ENCODE measurements at places on chromosomes 1 and 21.

GRCh38 chr1:115727706-115728249, 40.7 kb downstream of the CASQ2 start:
- no peak for DNase-seq

DNA sequence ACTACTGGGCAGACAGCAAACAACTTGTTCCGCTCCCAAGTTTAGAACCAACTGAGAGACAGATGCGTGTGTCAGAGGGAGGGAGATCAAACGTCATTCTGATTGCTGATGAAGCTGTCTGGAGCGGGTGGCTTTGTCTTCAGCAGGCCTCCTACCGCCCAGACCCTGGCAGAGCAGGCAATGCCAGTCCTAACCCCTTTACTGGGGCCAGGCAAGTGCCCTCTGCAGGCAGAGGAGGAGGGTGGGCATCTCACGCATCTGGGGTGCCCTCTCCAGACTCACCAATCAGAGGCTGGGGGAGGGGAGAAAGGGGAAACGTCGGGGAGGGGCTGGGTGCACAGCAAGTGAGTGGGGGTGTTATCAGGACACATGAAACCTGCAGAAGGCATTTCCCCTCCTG, 126.6 kb downstream of the ACTL8 start:
- DNase-seq, result no peak

- no peak for DNase-seq
Measured at GRCh38 chr1:26277719-26278118, 2.2 kb upstream of the SH3BGRL3 start.

DNA sequence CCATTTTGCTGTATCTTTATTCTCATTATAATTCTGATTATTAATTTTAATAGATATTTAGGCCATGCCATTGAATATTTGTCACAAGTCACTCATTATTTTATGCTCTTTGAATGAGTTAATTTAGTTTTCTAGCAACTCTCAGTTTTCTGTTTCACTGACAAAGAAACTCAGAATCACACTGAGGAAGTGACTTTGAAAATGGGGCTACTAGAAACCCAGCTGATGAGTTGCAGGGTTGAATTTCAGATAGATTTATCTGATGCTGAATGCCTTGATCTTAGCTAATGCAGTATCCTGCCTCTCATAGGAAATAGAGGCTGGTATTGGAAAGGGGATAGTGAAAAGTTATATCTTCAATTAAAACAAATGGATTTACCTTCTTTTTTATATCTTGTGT, 67.4 kb upstream of the PLA2G4A start:
- no peak for DNase-seq

- peak; percentile 64 for DNase-seq
Measured at GRCh38 chr1:16727190-16728111, 12.9 kb upstream of the RNU1-4 start.

- no peak for DNase-seq
Measured at GRCh38 chr1:21652937-21653743, 16.0 kb downstream of the RAP1GAP start.

- DNase-seq, result no peak
Measured at GRCh38 chr1:161265305-161265704, 6.8 kb downstream of the PCP4L1 start.

- DNase-seq, result peak; percentile 0
Measured at GRCh38 chr1:199859491-199859933, 168.0 kb upstream of the NR5A2 start.

- no peak for DNase-seq
Measured at GRCh38 chr1:207826557-207827487, 75.0 kb downstream of the CD46 start.

DNA sequence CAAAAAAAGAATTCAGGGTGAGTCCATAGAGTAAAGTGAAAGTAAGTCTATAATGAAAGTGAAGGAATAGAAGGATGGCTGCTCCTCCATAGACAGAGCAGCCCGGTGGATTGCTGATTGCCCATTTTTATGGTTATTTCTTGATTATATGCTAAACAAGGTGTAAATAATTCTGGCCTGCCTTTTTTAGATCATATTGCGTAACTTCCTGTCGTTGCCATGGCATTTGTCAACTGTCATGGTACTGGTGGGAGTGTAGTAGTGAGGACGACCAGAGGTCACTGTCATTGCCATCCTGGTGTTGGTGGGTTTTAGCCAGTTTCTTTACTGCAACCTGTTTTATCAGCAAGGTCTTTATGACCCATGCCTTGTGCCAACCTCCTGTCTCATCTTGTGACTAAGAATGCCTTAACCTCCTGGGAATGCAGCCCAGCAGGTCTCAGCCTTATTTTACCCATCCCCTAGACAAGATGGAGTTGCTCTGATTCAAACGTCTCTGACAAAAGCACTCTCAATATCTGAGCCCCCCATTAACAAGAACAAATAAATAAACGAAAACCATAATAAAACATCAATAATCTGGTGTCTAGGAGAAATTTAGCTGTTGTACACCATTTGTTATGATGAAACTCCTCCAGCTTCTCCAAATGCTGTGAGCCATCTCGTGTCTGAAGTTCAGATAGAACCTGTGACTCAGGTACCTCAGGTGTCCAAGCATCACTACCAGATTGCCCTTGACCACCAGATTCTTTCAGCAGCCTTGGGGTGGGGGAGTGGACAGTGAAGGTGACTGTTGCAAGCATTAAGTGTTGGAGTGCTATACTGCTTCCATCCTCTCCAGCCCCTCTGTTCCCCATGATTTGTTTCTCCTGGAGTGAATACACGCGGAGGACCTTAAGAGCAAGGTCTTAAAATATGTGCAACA, 36.0 kb downstream of the EBNA1BP2 start:
- DNase-seq, result no peak

GRCh38 chr1:51283979-51284378, 46.4 kb downstream of the TTC39A start:
- DNase-seq, result no peak

DNA sequence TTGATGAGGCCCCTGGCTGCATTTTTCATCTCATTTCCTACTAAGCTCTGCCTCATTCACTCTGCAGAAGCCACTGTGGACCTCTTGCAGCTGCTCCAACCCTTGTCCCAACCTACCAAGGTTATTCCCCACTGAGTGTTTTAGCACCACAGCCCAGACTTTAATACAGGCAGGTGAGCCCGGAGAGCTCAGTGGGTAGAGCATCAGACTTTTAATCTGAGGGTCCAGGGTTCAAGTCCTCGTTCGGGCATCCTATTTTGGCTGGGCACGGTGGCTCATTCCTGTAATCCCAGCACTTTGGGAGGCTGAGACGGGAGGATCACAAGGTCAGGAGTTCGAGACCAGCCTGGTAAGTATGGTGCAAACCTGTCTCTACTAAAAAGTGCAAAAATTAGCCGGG, 18.1 kb upstream of the BLACAT1 start:
- no peak for DNase-seq

GRCh38 chr1:87180682-87181081, 148.0 kb upstream of the LMO4 start:
- no peak for DNase-seq

DNA sequence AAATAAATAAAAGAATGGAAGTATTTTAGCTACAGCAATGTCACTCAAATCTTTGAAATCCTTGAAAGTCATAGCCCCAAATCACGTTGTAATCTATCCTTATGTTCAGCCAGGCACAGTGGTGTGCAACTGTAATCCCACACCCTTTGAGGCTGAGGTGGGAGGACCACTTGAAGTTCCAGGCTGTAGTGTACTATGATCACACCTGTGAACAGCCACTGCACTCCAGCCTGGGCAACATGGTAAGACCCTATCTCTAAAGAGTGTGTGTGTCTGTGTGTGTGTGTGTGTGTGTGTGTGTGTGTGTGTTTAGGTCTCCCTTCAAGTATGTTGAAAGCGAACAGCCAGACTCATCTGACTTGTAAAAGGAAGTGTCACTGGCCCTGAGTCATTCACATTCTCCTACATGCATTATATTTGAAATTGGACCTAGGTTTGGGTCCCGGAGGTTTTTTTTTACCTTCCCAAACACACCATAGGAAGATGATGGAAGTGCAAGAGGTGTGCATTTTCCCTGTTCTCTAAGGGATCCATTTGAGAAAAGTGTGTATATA, 50.1 kb downstream of the ZNF281 start:
- DNase-seq, result no peak

- DNase-seq, result no peak
Measured at GRCh38 chr1:102019530-102019929, 22.8 kb upstream of the OLFM3 start.

DNA sequence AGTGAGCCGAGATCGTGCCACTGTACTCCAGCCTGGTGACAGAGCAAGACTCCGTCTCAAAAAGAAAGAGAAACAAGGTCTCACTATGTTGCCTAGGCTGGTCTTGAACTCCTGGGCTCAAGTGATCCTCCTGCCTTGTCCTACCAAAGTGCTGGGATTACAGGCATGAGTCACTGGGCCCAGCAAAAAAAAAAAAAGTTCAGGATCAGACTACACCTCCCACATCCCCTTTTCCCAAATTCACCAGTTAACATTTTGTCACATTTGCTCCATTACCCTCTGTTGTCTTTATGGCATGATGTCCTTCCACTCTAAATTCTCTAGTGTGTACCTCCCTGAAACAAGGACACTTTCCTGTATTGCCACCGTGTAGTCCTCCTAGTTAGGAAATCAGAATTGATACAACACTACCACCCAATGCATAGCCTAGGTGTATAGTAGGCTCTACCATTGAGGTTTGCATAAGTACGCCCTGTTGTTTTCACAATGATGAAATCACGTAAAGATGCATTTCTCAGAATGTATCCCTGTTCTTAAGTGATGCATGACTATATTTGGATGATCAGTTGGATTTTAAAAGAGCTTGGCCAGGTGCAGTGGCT, 10.7 kb downstream of the SPEN start:
- DNase-seq, result no peak

DNA sequence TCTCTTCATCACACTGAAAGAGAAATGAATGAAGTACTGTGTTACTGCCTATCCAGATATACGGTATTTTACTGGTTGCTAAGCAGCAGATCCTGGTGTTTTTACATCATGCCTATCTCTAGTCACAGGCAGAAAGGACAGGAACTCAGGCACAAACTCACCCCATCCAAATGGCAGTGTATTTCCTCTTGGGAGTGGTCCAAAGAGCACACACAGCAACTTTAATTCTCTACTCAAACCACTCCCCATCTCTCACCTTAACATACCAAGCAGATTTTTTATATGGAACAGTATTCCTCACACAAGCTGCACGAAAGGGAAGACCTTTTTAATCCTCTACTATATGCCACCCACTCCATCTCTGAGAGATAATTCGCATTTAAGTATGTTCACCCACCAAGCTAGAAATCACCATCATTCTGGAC, 27.3 kb downstream of the EIF4G3 start:
- no peak for DNase-seq

DNA sequence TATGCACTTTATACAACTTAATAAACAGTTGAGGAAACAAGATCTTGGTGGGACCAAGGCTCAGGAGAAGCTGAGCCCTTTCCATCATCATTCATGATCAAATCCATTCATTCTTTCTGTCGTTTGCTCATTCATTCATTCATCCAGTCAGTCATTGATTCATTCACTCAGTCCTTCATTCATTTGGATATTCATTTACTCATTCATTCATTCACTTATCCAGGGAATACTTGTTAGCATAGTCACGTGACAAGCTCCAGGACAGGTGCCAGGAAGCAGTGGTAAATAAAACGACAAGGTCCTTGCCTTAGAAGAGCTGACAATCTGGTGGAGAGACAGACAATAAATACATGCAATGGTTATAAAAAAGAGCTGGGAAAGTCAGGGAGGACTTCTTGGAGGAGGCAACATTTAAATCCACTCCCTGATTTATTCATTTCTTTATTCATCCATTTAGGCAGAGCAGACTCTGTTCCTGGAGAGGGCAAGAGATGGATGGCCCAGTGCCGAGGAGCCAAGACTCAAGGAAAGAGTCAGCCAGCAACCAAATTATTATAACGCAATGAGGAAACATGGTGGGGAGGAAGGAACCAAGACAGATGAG, 74.1 kb upstream of the CASZ1 start:
- no peak for DNase-seq

GRCh38 chr1:76820028-76820427, 47.3 kb upstream of the ST6GALNAC5 start:
- DNase-seq, result no peak

DNA sequence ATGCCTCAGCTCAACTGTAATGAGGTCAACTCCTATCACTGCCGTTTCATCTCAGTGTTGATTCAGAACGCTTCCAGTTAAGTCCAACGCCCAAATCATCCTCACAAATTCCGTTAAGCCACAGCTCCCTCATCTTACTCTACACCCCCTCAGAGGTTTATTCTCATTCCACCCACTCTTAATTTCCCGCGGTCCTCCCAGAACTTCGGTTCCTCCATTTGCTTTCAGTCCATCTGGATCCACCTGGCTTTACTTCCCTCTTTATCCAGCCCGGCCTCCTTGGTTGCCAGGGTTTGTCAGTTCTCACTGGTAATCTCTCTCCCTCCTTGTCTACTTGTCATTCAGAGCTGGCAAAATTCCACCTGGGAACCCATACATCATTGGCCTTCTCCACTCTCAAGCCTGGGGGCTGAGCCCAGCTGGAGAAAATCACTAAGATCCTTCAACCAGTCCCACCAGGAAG, 51.3 kb upstream of the RUNX1 start:
- DNase-seq, result no peak

GRCh38 chr1:168645721-168646120, 69.3 kb downstream of the XCL1 start:
- DNase-seq, result no peak

GRCh38 chr1:240652961-240653409, 41.0 kb upstream of the GREM2 start:
- DNase-seq, result no peak

- no peak for DNase-seq
Measured at GRCh38 chr1:5747426-5748285, 244.6 kb downstream of the NPHP4 start.

GRCh38 chr1:229116114-229116513, 154.8 kb upstream of the RAB4A start:
- no peak for DNase-seq

GRCh38 chr1:55375617-55376258, 160.6 kb upstream of the USP24 start:
- DNase-seq, result peak; percentile 22

DNA sequence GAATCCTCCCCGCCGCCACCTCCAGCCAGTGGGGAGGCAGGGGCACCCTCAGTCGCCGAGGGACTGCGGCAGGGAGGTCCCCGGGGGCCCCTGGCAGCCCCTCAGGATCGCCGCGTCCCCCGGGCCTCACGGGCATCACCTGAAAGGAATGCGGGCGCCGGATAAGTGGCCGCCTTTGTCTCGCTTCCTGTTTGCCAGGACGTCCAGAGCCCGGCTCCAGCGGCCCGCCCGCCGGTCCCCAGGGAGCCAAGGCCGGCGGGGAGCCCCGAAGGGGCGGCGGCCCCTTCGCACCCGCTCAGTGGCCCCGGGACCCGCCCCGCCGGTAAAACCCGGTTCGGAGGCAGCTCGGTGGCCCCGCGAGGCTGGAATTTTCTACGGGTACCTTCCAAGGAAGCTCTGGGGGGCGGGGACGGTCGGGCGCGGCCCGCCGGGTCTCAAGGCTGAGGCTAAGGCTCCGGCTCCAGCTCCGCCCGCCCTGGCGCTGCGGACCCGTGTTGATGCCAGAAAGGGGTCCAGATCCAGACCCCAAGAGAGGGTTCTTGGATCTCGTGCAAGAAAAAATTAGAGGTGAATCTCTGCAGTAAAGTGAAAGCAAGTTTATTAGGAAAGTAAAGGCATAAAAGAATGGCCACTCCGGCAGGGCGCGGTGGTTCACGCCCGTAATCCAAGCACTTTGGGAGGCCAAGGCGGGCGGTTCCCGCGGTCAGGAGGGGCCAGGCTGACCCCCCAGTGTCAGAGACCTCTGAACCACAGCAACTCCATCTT, 12.6 kb downstream of the TINAGL1 start:
- DNase-seq, result no peak

GRCh38 chr1:206635978-206636345, 626 bp downstream of the DYRK3 start:
- no peak for DNase-seq

Measured in CD4-positive, alpha-beta T cell treated with Interleukin-2 at 100 ng/mL for 4 hours (primary cell).